Activated CD4-positive, alpha-beta T cell treated with anti-CD3 and anti-CD28 coated beads for 4 hours (primary cell): ENCODE measurements at places on chromosomes 16 and 17.

- DNase-seq, result no peak
These were observed 31.1 kb upstream of the JPH3 start for GRCh38 chr16:87570938-87571867.

DNA sequence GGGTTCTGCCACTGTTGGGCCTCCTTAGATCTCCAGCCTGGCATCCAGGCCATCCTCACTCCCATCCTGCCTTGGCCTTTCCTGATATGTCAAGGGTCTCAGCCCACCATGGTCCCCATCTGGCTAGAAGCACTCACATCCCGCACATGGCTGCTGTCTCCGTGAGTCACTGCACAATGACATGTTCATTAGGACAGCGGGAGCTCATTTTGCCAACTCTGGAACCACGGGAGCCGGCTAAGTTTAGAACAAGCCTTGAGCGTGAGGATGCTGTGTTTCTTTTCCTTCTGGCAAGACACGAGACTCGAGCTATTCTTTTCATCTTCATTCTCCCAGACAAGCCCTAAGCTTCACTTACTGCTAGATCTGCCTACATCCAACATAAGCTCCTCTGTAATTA, 65.7 kb upstream of the KSR1 start:
- no peak for DNase-seq

DNA sequence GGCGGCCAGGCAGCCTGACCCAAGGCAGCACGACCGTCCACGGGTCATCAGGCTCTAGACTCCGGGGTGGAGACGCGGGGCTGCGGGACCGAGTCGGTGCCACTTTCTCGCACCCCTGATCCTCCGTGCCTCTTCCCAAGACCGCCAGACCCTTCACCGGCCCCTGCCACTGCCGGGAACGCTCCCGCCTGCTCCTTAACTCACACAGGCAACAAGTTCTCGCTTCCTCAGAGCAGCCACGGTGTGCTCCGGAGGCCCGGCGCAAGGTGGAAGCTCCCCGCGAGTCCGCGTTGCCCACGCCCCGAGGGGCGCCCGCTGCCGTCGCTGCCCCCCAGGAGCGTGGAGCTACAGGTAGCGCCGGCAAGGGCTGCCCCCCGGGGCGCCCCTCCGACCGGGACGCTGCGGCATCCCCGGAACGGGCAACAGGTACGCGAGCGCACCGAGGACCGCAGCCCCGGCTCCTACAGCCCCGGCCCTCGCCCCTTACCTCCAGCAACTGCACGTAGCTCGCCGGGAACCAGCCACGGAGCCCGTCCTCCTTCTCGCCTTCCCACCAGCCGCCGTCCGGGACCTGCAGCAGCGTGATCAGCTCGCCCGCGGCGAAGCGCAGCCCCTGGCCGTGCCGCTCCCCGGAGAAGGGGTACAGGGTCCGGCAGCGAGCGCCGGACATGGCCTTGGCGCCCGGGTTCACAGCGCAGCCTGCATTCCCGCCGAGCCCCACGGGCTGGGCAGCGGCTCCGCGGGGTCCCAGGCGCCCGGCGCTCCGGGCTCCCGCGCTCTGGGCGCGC, 491 bp downstream of the GAS7 start:
- no peak for DNase-seq

GRCh38 chr17:6596941-6597340, 40.6 kb upstream of the PITPNM3 start:
- no peak for DNase-seq

- DNase-seq, result peak; percentile 87
These were observed 3.0 kb downstream of the PFN1 start for GRCh38 chr17:4945176-4945943.

GRCh38 chr16:525520-526180, 1.9 kb upstream of the CAPN15 start:
- peak; percentile 69 for DNase-seq

GRCh38 chr16:46620266-46621005, 743 bp downstream of the SHCBP1 start:
- no peak for DNase-seq

GRCh38 chr16:85661740-85662481, 26.8 kb downstream of the GINS2 start:
- DNase-seq, result no peak

DNA sequence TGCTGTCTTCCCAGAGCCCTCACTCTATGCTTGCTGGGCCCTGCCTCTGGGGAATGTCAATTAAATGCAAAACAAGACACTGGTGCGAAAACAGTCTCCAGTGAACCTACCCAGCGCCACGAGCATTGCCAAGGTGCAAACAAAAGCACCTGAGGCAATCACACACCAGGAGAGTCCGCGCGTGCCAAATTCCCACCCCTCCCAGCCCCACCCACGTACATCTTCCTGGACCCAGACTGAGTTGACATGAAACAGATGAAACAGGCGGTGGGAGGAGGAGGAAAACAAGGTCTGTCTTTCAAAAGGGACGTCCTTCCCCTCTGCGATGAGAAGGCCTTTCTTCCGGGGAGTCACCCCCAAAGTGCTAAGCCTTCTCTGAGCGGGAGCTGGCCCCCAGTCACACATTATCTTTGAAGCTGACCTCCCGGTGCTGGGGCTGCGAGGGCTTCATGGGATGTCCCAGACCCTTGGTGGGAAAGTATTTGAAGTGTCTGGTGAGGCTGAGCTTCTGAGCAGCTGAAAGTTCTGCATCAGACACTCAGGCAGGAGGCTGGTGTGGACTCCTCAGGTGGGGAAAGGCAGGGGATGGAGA, 200.4 kb downstream of the AXIN2 start:
- DNase-seq, result no peak

DNA sequence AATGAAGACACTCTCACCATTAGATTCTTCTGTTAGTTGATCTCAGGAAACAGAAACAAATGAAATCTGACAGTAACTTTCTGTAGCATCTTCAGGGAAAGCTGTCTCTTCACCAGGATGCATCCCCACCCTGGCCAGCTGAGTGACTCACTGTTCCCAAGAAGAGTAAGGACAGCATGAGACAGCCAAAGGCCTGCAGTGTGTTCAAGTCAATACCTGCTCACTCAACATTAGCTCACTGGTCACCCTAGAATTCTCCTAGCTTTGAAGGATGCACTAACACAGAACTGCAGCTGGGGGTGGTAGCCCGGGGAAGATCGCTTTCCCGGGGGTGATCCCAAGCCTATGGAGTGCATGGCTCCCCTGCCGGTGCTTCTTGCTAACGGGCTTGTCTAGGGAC, 28.2 kb upstream of the CLEC18B start:
- no peak for DNase-seq

DNA sequence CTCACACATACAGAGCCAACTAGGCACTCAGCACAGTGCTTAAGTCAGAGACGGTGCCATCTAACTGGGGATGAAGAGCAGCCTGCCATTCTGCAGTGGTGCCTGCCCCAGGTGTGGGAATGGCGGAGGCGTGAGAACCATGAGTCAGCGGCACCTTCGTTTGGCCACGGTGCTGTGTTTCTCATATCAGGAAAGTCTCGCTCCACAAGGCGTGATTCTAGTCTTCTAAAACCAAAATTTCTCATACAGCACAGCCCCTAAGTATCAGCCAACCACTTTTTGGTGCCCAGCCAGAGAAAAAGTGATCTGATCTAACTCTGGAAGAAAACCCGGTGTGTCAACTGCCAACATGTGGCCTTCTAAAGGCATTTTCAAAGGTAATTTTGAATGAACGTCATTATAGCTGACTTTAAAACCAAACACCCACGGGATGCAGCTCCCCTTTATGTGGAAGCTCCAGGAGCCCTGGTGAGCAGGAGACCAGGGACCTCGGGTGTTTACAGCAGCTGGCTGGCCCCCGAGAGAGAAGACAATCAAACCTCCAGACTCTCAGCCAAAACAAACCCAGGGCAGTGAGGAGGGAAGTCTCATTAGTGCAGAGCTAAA, 54.6 kb downstream of the ABCC12 start:
- no peak for DNase-seq

DNA sequence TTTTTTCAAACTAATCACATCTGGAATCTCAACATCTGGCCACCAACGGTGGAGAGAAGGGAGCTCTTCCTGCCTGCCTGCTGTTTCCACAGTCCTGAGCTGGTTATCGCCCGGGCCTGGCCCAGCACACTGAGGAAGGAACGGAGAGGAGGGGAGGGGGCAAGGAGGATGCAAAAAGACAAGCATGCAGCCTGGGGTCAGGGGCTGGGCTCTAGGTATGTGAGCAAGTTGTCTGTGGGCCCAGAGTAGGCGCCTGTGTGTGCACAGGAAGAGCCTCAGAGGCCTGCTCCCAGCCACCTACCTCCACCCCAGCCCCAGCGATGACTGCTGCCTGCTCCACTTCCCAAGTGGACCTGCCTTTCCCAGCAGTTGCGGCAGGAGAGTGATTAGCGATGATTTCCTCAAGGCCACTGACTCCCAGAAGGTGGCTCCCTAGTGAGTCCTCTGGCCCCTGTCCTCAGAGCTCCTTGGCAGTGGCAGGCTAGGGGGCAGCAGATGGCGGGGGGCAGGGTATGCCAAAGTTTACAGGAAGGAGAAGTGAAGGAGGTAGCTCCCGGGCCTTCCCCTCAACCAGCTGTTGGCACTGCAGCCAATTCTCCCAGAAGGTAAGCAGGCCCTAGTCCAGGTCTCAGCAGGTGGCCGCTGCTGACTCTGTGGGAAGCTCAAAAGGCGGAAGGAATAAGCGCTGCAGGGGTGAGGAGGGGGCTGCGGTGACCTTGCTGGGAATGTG, 27.0 kb upstream of the RASD1 start:
- DNase-seq, result no peak
